Activated B cell treated with CpG ODN at 0.5 μM for 24 hours (primary cell): ENCODE measurements at places on chromosomes 6 and 20.

- no peak for DNase-seq
Measured at GRCh38 chr6:167807756-167808155, 19.0 kb upstream of the AFDN start.

GRCh38 chr6:40947876-40948526 lies 91.0 kb downstream of the UNC5CL start:
- no peak for DNase-seq

- DNase-seq: no peak
Measured at GRCh38 chr6:74368746-74369145, 672.7 kb downstream of the CD109 start.

- DNase-seq: no peak
Measured at GRCh38 chr20:17928633-17929311, 39.8 kb downstream of the SNX5 start.

DNA sequence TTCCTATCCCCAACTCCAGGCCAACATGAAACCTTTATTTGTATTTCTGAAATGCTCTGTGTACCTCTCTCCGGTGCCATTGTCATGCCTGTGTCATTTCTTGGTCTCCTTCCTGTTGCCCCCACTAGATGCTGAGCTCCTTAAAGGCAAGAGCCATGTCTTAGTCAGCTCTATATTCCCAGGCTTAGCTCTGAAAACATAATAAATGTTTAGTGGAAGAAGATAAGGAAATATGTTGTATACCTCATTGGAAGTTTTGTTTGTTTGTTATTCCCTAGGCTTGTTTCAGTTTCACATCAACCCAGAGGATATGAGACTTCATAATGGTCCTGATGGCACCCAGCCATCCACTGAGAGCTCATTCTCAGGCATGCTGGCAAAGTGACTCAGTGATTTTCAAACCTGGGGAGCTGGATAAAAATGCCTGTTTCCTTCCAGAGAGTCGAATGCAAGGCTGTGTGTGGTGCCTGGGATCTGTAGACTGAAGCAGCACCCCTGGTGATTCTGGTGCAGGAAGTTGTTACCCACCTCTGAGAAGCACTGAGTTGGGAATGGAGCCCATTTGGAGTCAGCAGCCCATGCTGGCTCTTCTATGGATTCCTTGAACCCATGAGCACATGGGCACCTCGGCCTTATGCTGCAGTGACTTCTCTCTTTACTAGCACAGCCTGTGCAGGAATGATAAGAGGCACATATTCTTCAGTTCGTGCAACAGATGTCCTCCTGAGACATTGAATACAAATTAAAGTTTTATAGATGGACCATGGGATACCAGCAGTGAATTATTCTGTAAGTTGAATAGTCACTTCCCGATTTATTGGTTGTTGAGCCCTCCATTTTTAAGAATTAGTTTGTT lies 205.2 kb downstream of the FARS2 start:
- no peak for DNase-seq
